Hematopoietic multipotent progenitor cell treated with erythropoietin and hydrocortisone succinate and interleukin-3 and kit ligand, for 4 days (in vitro differentiated cells): ENCODE measurements at places on chromosomes 7 and 10.

- no peak for DNase-seq
These were observed 56.5 kb downstream of the ENO4 start for GRCh38 chr10:116905845-116906210.

GRCh38 chr10:117351558-117351957 lies 23.7 kb downstream of the PDZD8 start:
- DNase-seq, result no peak

DNA sequence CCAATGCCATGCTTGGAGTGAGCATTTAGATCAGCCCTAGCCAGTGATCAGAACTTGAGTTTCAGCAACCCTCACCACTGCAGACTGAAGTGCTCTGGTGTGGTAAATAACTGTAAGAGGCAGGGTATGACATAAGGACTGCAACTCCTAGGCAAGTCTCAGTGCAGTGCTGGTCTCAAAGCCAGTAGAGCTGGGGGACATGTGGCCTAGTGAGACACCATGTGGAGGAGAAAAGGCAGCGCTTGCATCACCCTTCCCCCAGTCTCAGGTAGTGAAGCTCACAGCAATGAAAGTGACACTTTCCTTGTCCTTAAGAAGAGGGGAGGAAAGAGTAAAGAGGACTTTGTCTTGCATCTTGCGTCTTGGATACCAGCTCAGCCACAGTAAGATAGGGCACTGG lies 386.8 kb upstream of the POT1 start:
- DNase-seq, result peak; percentile 58

DNA sequence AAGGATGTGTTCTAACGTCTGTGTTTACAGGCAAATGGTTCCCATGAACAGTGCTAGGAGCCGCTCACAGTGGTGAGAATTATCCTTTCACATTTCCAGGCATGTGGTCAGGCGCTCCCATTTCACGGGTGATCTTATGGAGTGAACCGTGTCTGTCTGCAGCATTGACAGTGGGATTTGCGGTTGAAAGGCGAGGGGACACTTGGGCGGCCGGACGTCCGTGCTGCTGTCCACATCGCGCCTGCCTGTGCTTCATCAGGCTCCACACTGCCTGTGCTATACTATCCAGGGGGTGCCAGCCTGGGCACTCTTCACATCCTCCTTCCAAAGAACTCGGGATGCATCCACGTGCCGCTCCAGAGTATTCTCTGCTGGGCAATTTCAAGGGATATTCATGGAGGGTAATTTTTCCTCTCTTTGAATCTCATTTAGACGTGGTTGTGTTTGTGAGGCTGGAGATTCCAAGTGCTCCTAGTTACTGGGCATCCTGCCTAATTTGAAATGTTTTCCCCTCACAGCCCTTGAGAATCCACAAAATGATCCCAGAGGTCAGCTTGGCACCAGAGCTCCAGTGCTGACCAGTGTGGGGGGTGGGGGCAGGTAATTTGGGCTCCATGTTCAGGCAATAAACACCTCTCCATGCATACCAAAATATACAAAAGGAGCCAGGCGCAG lies 61.9 kb upstream of the EBF3 start:
- DNase-seq, result no peak

DNA sequence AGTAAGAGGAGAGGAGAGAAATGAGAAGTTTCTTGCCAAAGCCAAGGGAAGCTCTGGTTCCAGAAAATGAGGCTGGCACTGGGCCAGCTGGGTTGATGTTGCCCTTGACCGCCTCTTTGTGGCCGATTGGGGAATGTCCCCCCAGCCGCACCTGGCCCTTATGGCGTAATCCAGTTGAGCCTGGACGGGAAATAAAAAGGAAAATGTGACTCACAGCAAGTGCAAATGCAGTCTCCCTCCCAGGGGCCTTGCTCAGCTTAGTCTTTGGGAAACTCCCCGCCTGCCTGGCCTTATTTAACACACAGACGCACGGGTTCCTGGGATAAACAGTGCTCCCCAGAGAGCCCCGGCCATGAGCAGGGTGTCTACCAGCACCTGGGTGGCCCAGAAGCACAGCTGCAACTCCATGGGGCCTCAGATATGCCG lies 174.8 kb downstream of the KIAA1217 start:
- peak; percentile 74 for DNase-seq

DNA sequence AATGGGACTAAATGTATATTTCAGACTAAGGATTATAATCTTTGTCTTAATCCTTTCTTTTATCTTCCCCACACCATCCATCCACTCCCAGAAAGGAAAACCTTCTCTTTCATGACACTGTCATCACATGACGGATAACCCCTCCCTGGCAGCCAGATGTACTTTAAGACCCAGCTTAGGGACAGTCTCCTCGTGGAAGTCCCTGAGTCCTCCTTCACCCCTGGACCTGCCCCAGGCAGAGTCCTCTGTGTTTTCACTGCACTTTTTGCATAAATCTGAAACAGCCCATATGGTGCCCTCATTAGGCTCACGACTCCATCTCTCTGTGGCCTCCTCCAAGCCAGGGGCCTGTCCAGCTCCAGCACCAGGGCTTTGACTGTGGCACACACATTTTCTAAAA lies 16.0 kb downstream of the NRAP start:
- DNase-seq, result no peak

- peak; percentile 19 for DNase-seq
These were observed 128.5 kb downstream of the WDR11 start for GRCh38 chr10:120979435-120980278.

- DNase-seq, result no peak
These were observed 254.1 kb upstream of the IGFBP3 start for GRCh38 chr7:46175221-46175620.

GRCh38 chr7:130894909-130895750 lies 161.1 kb upstream of the KLF14 start:
- no peak for DNase-seq

DNA sequence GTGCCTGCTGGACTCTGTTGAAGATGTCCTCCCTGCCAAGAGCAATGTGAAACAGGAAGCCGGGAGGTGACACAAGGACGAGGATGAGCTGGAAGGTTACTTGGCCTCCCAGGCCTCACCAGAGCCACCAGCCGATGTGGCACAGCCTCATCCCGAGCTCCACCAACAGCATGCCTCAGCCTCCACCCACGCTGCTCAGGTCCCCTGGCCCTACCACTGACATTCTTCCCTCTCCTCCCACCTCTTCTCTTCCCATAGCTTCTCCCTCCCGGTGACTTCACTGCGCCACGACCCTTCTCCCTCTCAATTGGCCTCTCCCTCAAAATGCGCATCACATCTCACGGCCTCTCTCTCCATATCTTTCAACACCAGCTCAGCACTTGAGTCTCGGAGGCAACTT lies 249.9 kb downstream of the SKAP2 start:
- DNase-seq, result no peak

- no peak for DNase-seq
These were observed 19.4 kb upstream of the PDCD4 start for GRCh38 chr10:110852255-110852896.

GRCh38 chr10:66301078-66301477 lies 624.8 kb upstream of the LRRTM3 start:
- DNase-seq, result no peak

- no peak for DNase-seq
These were observed 48.5 kb upstream of the TMEM106B start for GRCh38 chr7:12162415-12163113.

- DNase-seq, result peak; percentile 97
These were observed at the start of gene ALDH18A1 for GRCh38 chr10:95656291-95657164. TSS of gene ALDH18A1 (minus strand) at chr10:95656711. CDS start at chr10:95653377, 3,334 bp downstream.

DNA sequence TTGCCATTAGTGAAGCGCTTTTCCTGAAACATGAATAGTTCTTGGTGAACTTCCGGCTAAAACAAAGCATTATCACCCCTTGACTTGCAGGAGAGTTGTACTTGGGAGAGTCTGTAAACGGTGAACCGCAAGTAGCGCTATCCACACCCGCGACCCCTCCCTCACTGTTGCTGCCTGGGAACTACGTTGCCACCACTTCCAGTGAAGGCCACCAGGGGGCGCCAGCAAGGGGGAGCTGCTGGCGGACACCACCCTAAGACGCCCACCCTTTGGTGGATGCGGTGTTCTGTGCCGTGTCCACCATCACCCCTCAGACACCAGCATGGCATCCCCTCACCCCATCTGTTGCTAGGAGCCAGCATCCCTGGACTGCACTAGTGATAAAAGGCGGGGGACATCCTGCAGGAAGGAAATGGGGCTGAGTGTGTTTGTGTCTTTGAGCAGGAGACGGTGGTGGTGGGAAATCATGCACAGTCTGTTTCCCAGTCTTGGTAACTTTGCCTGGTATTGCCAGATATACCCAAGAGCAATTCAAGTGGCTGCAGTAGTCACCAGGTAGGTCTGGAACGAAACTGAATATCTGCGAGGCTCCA lies 298.2 kb downstream of the FRMD4A start:
- peak; percentile 45 for DNase-seq

DNA sequence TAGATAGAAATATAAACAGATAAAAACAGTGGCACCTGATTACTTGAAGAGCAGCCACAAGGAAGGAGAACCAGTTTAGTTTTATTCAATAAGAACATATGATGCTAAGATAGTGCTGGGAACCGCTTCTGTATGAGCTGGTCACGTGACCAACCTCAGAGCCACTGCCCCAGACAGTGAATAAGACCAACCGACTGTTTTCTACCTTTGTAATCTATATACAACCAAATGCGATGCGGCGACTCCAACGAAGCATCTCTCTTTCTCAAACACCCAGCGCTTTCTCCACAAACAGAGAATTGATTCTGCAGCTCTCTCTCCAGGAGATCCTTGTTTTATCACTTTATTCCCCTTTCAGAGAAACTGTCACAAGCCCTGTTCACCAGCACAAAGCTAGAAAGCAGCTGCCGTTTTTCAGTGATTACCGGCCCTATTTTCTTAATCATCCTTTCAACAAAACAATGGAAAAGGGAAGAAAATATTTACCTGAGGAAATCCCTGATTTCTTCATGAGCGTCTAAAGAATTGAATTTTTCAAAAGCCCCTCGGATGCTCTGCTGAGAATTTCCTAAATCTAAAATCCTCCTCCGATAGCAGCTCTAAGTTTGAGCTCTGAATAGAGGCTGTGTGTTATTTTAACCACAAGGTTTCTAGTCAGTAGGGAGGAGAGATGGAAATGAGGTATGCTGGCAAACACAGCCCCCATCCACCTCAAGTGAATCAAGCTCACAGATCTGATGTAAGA lies 55.7 kb upstream of the JCAD start:
- peak; percentile 50 for DNase-seq

DNA sequence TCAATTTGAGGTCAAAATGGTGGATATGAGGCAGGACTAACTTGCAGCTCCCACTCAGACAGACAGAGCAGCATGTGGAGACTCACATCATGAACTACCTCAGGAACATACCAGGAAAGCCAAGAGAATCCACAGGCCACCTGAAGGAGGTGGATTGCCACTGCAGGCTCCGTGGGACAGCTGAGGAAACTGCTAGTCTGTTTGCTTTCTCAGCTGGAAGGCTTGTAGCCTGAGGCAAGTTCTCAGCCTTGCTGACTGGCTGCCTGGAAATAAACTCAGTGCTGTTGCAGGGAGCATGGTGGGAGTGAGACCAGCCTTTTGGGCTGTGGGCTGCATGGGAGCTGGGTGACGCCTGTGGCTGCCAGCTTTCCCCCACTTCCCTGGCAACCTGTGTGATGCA lies 202.9 kb downstream of the ZNF248 start:
- DNase-seq, result no peak

DNA sequence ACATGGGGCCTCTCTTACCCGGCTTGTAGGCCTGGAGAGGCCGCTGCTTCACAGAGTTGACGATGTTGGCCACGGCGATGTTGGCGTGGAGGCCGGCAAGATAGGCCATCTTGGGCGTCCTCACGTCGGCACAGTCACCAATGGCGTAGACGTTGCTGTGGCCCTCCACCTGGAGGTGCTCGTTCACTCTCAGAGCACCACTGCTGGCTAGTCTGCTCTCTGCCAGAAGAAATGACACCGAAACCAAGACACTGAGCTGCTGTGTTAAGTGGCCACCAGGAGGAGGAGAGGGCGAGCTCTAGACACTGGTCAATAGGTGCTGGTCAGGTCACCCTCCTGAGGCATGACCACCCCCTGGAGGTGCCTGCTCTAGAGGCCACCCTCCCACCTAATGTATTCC lies 17.7 kb downstream of the AIFM2 start:
- no peak for DNase-seq

- no peak for DNase-seq
These were observed 10.9 kb upstream of the VWA2 start for GRCh38 chr10:114228156-114228555.

GRCh38 chr10:25952857-25953256 lies 18.8 kb downstream of the MYO3A start:
- no peak for DNase-seq

DNA sequence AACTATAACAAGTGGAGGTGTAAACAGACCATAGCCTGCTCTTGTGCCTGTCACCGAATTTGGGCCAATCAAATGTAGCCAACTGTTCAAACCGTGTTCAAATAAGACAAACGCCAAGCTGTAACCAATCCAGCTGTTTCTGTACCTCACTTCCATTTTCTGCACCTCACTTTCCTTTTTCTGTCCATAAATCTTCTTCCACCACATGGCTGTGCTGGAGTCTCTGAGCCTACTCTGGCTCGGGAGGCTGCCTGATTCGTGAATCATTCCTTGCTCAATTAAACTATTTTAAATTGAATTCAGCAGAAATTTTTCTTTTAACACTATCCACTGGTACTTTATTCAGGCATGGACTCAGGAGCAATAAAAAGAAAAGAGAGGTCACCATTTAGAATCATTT lies 29.9 kb upstream of the COL1A2 start:
- DNase-seq, result no peak

GRCh38 chr10:8566737-8567136 lies 512.2 kb downstream of the GATA3 start:
- no peak for DNase-seq
